ENCODE measurements at places on chromosomes 2 and 18. TPM values are rescaled to one million over a fixed set of nuclear protein-coding genes. Genes with fewer than 3 reads are reported as not detected.

B3GNT7 gene
- 1.2 TPM for total RNA-seq

GPAT2 gene
- total RNA-seq: 1.2 TPM

GPBAR1 gene
- total RNA-seq: 0.18 TPM

SMYD5 gene
- total RNA-seq: 19.3 TPM

SLC9A4 gene
- total RNA-seq: not detected

Measured in cerebellum (tissue), 4 donors.